Midbrain (tissue), 1 donor: ENCODE measurements at places on chromosomes 12 and 14.

DNA sequence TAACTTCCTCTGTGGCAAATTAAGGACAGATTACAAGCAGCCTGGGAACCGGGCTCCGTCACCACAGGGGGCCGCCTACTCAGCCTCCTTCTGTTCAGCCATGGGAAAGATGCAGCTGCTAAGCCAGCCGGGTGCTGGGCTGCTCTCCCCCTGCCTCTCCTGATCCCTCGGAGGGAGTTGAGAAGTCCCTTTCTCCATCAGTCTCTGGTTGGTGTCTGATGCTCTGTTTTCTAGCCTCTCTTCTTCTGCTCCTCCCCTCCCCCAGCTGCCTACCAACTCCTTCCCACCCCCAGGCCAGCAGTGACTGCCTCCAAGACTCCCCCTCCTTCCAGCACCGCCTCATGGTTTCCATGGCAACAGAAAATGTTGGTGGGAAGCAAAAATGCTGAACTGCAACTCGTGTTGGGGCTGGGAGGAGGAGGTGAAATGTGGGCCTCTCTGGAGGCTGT is 486.7 kb downstream of the APAF1 start:
- DNase-seq: peak; percentile 9

GRCh38 chr12:80935111-80935510 is 2.6 kb downstream of the LIN7A start:
- no peak for DNase-seq

DNA sequence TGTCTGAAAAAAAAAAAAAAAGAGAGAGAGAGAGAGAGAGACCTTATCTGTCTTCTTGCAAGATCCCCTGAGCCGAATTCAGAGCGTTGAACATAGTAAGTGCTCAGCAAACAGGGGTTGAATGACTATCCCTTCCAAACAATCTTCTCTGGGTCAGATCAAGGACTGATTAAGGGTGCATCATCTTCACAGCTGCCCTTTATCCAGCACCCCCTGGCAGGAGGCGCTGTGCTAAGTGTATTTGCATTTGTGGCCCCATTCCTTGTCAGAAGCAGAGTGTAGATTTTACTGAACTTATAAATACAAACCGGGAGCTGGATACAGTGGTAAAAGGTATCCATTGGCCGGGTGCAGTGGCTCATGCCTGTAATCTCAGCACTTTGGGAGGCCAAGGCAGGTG is 8.8 kb upstream of the TRPV4 start:
- no peak for DNase-seq

DNA sequence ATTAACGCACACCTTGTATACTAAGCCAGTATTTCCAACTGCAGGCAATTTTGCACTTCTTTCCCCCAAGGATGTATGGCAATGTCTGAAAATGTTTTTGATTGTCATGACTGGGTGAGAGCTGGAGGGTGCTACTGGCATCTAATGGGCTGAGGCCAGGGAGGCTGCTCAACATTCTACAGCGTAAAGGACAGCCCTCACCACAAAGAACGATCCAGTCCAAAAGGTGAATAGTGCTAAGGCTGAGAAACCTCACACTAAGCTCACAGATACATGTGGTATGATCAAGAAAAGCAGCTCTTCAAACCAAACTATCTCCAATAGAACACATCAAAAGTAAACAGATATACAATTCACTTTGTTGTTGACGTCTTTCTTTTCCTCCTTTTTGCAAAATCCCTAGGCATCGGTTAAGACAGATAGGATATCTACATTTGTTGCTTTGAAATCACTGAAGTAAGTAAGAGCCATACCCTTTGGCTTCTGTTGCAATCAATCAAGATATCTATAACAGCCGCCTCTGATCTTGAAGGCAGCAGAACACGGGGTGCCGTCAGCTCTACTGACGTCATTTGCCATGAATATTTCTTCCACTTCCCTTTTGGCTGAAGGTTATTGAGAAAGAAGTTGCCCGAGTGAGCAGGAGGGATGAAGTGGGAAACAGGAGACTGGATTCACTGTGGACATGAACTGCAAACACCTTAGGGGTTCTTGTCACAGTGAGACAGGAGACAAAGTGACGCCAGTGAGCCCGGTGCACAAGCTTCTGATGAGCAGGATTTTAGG is 218.3 kb downstream of the FOXN3 start:
- no peak for DNase-seq

GRCh38 chr12:1851151-1851701 is 30.9 kb downstream of the LRTM2 start:
- DNase-seq: no peak

GRCh38 chr14:54674046-54674741 is 107.3 kb downstream of the SAMD4A start:
- no peak for DNase-seq

DNA sequence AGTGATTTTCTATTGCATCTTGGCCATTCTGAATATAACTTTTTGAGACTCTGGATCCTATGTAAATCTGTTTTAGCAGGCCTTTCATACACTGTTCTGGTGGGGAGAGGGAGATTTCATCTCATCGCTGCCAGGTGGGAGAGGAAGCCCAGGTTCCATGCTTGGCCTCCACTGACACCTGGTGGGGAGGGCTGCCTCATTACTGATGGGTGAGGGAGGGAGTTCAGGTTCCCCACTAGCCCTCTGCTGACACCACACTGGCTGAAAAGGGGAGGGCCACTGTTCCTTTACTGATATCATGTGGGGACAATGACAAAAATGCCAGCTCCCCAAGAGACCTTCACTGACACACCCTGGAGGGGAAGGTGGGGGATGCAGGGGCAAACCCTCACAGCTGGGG is 2.4 kb upstream of the GALNT8 start:
- DNase-seq: no peak

- DNase-seq: no peak
Measured at GRCh38 chr12:114046236-114046998, 80.3 kb upstream of the RBM19 start.

DNA sequence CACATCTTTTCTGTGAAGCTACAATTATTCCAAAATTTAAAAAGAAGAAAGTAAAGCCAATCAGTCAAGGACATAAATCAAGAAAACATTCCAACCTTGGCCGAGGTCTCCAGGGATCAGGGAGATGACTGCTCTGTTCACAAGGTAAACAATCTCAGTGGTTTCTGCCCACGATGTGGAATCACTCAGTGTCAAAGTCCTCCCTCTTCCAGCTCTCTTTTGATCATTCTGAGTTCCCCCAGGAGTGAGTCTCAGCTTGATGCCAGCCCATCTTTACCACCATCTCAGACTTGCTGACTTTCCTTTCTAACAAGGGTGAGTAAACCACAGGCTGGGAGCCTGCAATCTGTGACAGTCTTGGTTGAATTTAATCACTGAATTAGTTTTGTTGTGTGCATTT is 4.8 kb upstream of the SERPINA9 start:
- no peak for DNase-seq

- no peak for DNase-seq
Measured at GRCh38 chr12:94140556-94140955, 7.8 kb upstream of the PLXNC1 start.

GRCh38 chr12:30573145-30573544 is 122.5 kb downstream of the IPO8 start:
- DNase-seq: no peak

DNA sequence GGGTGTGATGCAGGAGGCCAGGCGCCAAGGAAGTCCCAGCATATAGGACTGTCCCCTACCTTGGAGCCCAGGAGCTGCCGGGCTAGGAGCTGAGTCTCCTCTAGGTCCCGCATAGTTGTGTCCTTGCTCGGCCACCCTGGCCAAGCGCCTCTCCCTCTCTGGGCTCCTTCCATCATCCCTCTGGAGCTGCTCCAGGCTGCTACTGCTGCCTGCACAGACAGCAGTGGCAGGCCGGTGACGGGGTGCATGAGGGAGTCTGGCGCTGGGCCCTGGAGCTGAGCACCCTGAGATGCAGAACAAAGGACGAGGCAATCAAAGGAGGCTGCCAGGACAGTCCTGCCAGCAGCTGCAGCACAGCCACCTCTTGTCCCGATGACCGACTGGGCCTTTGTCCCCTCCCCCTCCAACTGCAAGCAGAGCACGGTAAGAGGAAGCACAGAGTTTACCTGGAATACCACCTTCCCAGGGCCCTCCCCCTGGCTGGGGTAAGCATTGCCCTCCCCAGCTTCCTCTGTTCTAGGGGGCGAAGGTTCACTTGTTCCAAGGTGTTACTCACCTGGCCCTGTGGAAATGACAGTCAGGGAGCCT is 10.4 kb downstream of the DTX1 start:
- no peak for DNase-seq

DNA sequence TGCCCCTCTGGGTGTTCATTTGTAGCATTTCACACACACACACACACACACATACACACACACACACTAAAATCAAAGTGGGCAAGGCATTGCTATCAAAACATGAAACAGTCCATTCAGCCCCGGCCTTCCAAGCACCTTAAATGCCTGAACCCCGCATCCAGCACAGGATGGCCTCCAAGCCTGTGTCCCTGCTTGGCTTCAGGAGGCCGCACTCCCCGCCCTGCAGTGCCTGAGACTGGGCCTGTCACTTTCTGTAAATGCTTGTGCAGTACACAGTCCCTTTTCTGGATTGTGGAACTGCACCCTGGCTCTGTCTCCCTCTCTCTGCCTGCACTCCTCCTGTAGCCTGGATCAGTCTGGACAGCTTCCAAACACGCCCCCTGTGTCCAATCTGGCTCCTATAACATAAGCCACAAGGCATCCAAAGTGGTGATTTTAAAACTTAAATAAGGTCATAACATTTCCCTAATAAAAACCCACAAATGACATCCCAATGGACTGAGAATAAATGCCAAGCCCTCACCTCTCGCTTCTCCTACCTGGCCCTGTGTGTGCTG is 972.2 kb upstream of the TMEM132C start:
- DNase-seq: no peak
